Fibroblast of gingiva (primary cell): ENCODE measurements at places on chromosomes 5 and 9.
A peak's percentile ranks its signal among the peaks of the same experiment; 100 is the strongest.

GRCh38 chr5:118249386-118249785, 739.0 kb downstream of the DTWD2 start:
- DNase-seq: no peak

DNA sequence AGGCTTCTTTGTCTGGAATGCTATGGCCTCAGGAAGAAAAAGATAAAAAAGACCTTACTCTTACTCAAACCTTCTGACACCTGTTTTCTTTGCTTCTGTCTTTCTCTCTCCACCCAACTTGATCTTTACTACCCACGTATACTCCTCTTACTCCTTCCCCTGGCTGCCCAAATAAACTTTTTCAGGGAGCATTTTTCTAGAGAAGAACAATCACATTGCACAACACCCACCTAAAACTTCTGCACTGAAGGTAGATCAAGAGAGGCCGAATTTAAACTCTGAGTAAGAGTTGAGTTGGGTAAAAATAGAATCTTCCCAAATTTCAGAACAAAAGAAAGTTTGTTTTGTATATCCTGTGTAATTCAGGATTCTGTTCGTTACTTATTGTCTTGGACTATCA, 3.9 kb downstream of the TEX48 start:
- no peak for DNase-seq

GRCh38 chr5:138435943-138436342, 2.9 kb upstream of the REEP2 start:
- DNase-seq: peak; percentile 36

DNA sequence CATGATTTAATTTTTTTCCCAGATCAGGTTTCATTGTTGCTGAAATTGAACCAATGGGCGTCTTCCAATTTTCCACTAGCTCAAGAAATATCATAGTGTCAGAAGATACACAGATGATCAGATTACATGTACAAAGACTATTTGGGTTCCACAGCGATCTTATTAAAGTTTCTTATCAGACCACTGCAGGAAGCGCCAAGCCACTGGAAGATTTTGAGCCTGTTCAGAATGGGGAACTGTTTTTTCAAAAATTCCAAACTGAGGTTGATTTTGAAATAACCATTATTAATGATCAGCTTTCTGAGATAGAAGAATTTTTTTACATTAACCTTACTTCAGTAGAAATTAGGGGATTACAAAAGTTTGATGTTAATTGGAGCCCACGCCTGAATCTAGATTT, 251.6 kb downstream of the ADGRV1 start:
- no peak for DNase-seq

- DNase-seq: no peak
Measured at GRCh38 chr5:154861946-154862345, 3.5 kb downstream of the CNOT8 start.

- DNase-seq: peak; percentile 78
Measured at GRCh38 chr5:10400831-10401230, 40.8 kb upstream of the ROPN1L start.

DNA sequence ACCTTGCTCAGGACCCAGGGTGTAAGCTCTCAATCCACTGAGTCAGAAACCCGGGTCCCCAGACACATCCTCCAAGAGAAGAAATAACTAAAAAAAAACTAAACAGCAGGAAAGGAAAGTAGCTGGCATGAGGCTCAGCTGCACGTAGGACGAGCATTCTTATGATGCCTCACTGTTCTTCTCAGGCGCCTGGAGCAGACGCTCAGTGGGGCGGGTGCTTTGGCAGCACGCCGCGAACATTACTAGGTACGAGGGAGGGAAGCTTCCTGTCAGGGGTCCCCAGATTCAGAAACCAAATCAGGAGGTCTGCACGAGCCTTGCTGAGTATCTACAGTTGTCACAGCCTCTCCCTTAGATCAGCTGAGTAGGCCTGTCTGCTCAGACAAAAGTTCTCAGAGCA, 85.8 kb downstream of the SECISBP2 start:
- no peak for DNase-seq

DNA sequence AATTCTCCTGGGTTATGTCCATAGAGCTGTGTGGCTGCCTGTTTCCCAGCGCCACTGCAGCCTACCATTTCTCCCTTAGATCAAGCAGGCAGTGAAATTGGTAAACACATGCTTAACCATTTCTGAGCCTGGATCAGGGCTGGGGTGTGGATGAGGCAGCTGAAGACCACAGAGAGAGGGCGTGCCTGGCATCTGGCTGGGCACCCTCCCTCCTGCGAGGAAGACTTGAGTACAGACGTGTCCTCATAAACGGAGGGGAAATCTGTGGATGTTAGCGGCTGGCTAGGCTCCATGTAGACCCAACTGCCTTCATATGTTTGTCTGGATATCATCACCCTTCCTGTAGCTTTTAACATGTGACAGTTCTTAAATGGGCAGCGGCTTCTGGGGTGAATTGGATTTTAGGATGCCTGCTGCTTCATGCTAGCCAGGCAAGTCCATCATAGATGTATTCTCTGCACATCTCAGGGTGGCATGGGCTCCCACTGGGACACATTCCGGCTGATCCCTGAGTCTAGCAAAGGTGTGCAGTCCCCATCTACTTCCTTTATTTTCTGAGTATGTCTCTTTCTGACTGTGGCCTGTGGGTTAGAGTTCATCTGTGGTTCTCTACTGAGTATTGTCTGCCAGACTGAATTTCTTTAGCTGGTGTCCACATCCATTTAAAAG, 11.0 kb downstream of the RGS3 start:
- DNase-seq: no peak

DNA sequence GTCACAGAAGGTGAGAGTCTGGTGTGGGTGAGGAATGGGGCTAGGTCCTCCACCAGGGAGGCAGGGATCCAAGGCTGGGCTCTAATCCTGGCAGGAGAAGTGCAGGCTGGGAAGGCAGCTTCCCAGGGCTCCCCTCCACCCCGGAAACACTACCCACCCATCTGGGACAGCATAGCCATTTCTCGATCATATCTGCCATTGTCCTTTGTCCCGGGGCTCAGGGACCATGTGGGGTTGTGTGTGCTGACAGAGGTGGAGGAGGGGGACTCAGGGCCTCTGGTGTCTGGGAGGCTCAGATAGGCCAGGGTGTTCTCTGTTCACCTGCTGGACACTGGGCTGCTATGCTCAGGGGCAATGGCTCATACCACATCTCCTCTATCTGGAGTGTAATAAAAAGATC, 32.2 kb upstream of the STRBP start:
- DNase-seq: no peak

- DNase-seq: no peak
Measured at GRCh38 chr5:6868575-6869215, 155.5 kb downstream of the TENT4A start.

DNA sequence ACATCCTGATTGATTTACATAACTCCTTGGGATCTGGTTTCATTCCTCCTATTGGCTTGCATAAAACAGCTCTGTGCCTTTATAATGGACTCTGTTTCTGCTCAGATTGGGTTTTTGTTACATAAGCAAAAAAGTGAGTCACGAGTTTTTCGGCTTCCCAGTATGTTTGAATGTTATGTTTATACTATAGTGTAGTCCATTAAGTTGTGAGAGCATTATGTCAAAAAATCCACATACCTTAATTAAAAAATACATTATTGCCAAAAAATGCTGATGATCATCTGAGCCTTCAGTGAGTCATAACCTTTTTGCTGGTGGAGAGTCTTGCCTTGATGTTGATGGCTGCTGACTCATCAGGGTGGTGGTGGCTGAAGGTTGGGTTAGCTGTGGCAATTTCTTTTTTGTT, 144.6 kb downstream of the CCDC171 start:
- DNase-seq: peak; percentile 66

DNA sequence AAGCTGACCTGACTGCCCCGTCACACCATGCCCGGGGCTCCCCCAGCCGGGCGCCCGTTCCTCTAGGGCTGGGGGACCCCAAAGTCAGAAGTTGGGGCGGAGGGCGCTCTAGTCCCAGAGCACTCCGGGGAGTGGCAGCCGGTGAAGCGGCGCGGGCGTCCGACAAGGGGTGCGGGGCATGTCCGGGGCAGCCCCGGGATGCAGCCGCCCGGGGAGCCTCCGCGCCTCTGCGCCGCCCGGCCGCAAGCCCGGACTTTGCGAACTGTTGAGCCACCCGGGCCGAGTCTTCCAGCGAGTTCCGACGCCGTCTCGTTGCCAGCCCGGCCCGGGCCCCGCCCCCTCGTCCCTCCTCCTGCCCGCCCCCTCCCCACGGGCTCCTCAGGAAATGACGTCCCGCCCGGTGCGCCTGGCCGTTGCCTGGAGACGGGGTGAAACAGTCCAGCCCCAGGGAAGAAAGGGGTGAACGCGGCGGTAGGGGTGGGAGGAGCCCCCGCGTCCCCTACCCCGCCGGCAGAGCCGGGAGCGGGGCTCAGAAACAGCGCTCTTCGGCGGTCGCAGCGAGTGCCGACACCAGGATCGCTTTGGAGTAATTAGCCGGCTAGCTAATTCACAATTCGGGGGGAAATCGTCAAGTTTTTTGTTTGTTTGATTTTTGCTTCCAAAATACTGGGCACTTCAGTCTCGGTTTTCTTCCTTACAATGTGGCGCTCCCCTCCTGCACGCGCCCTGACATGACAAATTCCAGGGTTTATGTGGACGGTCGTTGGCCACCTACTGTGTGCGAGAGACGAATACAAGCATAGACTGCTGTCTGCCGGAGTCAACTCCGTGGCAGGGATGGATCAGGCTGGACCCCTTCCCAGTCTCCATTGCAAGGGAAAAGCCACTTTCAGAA, at the start of gene WHRN:
TSS of gene WHRN (minus strand) at position 287 of the 895 bp plus-strand sequence. CDS start 672 bp downstream, outside the sequence.
- DNase-seq: peak; percentile 85

DNA sequence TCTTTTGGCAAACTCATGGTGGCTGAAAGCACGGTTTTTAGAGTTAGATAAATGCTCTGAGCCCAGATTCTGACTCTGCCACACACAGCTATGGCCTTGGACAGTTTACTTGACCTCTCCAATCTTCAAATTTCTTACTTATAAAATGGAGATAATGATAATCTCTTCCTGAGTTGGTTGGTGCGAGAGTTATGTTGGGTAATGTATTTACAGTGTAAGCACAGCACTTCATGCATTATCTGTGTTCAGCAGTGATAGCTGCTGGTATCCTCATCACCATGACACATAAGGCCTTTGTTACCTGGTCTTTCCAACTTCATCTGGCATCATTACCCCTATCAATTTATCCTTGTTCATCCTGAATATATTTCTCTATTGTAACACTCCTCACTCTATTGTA, 178.8 kb upstream of the ELL2 start:
- no peak for DNase-seq

DNA sequence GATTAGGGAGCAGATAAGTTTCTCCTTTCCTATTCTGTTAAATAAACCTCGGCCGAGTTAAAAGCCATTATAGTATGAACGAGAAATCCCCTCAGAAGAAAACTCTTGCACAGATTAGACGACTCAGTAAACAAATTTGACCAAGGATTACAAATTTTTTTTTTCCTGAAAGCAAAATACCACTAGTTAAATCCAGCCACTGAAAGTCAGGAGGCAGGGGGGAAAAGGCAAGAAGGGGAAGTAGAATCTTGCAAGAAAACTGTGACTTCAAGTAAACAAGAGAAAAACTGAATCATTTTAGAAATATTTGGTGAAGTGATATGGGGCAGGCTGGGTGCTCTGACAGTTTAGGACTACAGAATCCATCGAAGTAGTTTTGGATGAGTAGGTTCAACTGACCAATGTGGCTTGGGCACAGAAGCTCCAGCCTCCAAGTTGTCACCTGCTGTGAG, 251.0 kb downstream of the DENND1A start:
- peak; percentile 24 for DNase-seq

DNA sequence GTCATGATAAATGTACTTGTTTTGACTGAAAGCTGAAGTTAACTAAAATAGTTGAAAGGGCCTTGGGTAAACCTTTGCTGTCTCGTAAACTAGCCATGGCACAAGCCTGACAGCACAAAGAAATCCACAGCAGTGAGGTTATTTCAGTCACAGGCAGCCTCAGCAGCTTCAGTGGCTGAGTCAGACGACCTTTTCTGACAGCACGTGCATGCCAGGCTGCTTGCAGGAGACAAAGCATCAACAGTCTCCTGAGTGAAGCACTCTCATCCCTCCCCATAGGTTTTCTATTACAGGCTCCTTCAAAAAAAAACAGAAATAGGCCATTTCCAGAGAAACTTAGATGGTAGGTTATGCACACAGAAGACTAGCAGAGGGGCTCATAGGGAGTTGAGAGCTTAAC, 34.6 kb downstream of the OXCT1 start:
- peak; percentile 82 for DNase-seq

GRCh38 chr9:92729735-92730155, 34.9 kb downstream of the BICD2 start:
- DNase-seq: no peak

GRCh38 chr5:162685302-162685701, 617.7 kb downstream of the GABRG2 start:
- no peak for DNase-seq

DNA sequence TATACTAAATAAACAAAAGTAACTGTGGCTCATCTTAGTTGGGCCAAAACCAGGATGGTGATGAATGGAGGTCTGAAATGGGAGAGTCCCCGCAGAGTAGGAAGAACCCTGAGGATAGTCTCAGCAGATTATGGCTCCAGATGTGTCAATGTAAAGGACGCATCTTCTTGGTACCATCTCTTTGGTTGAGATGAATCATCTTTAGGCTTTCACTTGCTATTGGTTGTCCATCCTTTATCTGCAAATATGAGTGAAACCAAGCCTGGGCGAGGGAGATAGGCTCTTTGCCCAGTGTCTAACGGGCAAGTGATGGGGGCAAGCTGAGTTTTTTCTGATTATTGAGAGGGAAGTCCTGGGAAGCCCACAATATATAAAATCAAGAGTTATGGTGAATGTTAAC, 19.4 kb upstream of the LCP2 start:
- DNase-seq: no peak

DNA sequence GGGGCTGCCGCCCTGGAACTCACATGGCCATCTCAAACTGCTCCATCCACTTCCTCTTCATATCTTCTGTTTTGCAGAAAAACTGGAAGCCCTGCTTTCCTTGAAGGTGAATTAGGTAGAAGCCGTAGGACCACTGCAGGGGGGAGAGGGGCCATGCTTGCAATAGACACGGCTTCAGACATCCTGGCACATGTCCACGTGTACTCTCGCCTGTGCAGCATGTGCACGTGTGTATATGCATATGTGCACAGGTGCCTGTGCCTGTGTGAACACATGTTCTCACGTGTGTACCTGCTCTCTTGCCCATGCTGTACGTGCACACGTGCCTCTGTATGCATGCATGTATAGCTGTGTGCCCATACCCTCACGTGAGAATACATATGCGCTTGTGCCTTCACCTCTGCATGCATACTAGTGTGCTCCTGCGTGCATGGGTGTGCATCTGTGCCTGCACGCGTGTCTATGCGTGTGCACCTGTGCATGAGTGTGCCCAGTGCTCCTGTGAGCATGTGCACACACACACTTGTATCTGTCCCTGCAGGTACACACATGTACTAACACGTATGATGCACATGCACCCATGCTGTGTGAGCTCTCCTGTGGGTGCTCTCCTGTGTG, 47.7 kb upstream of the SARDH start:
- no peak for DNase-seq
